ENCODE measurements at places on chromosomes 12 and 14.

- no peak for DNase-seq
Observed at GRCh38 chr12:90460681-90461080, 494.3 kb downstream of the CCER1 start.

GRCh38 chr12:716506-716905 lies 35.9 kb upstream of the WNK1 start:
- no peak for DNase-seq

GRCh38 chr12:1917172-1918070 lies 1.0 kb downstream of the CACNA2D4 start:
- no peak for DNase-seq

- peak; percentile 49 for DNase-seq
Observed at GRCh38 chr14:23093991-23094665, 808 bp downstream of the ACIN1 start.

- no peak for DNase-seq
Observed at GRCh38 chr12:109879351-109880042, 844 bp downstream of the GLTP start.

DNA sequence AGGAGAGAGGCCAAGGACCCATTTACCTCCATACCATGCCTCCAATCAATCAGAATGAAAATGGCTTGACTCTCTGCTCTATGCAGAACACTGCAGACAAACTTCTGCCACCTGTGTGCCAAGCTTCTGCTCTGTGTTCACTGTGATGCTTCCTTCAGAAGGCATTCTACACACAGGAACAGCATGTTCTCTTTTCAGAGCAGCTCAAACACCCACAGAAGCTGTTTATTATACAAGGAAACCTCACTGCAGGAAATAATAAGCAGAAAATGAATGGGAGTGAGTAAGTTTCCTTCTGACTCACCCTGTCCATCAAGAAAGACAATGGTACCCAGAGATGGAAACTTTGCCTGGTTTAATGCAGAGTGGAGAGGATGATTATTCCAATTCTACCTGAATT lies 2.4 kb upstream of the ESR2 start:
- no peak for DNase-seq

DNA sequence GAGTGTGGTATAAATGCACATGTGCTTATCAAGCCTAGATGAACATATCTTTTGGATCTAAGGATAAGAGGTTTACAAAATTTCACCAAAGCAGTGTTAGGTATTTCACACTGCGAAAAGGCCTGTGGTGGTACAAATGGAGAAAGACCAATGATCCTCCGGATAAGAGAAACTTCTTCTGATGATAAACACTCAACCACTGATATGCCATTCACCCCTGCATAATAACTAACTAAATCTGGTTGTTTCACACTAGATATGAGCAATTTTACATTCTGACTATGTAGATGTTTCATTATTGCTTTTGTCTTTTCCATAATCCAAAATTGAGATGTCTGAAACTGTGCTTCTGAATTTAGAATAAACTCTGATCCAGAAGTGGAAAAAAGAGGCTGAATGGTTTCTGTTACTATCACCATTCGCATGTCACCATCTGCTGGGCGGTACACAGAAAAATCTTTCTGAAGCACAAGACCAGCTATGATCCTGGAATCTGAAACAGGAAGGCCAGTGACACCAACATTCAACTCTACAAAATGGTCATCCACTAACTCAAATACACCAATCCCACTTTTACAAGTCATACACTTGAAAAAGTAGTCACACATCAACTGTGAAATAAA lies 1.3 kb downstream of the BBS10 start:
- DNase-seq = no peak

DNA sequence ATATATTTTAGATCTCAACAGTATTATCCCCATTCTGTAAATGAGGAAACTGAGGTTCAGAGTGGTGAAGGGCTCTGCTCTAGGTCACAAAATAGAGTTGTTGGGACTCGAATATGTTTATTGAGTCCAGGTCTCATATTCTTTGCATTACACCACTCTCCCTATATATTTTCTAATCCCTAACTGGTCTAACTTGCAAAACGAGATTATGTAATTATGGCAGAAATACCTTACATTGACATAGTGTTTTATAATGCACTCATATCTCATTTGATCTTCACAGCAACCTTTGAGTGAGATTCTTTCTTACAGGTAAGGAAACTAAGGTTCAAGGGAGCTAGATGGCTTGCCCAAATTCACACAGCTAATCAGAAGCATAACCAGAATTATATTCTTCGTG lies 106.9 kb upstream of the LRIG3 start:
- no peak for DNase-seq

DNA sequence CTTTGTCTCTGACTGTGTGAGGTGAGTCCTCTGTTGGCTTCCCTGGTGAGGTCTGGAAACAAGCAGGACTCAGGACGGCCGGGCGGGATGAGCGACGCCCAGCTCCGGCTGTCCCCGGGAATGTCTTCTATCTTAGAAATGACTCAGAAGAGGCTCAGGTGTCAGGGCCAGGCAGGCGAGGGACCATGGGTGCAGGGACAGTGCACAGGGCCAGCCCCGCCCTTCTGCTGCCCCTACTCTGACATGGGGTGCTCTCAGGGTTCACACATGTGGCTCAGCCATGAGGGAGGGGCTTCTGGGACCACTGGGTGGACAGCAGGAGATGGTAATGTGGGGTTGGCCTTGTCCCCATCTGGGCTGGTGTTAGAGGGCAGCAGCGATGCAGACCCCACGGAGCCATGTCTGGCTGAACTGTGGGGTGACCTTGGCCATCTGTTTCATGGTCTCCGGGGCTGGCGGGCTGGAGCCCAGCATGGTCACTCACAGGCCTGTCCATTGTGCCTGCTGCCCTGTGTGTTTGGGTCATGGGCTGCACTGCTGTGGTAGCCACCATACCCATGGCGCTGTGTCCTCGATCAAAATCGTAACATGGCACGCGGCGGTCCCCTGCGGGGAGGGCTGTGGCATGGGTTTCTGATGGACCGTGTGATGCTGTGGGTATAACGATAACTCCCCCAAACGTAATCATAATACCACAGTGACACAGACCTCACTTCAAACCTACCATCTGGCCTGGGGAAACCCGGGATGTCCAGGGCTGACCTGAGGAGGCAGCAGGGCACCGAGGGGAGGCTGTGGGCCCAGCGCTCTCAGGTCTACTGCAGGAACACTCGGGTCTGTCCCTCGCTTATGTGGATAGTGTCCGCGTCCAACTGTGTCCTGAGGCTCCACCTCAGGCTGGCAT lies 368.8 kb downstream of the TMEM121 start:
- DNase-seq = no peak

DNA sequence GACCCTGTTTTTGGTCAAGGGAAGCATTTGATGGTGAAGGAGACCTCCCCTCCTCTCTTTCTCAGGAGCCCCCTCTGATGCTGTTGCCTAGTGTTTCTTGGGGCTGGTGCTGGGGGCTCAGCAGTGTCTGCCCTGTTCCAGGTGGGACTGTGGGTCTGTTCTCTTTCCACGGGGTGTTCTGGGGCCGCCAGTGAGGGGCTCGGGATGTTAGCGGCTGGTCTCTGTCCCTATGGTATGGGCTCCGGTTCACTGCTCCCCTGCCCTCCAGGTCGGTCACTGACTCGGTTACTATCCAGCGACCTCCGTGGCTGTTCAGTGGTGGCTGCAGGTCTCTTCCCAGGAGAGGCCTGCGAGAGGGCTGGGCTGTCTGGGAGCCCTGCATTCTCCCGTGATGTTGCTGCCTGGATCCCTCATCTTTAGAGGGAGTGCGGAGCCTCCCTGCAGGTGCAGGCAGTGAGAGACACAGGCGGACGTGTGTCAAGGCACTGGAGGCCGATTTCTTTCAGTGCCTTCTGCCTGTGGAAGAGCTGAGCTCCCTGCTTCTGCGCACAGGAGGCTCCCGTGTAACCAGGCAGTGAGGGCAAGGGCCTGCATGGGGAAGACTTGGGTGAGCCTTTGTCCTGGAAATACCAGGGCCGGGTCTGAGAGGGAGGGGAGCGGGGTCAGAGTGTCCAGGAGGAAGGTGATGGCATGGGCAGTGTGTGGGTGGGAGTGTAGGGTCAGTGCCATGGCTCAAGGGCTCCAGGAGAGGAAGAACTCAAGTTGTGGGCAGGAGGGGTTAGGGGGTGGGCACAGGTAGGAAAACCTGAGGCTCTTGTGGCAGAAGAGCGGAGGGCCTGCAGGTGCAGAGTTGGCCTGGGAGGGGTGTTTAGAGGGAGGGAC lies 362.6 kb downstream of the TMEM121 start:
- DNase-seq = no peak

DNA sequence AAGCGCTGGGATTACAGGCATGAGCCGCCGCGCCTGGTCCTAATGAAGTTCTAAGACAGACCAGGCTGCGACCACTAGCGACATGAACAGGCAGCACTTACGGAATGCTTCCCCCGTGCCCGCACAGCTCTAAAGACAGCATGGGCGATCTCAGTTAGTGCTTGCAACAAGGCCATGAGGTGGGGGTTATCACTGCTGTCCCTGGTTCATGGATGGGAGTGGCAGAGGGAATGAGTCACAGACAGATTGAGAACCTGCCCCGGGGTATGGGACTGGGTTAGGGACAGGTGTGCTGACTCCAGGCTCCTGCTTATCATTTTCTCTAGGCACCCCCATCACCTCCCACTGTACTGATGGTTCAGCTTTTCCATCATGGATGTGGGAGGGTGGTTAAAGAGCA lies 160.9 kb downstream of the VRK1 start:
- DNase-seq = no peak

- DNase-seq = no peak
Observed at GRCh38 chr12:117098361-117099217, 627 bp downstream of the TESC start.

DNA sequence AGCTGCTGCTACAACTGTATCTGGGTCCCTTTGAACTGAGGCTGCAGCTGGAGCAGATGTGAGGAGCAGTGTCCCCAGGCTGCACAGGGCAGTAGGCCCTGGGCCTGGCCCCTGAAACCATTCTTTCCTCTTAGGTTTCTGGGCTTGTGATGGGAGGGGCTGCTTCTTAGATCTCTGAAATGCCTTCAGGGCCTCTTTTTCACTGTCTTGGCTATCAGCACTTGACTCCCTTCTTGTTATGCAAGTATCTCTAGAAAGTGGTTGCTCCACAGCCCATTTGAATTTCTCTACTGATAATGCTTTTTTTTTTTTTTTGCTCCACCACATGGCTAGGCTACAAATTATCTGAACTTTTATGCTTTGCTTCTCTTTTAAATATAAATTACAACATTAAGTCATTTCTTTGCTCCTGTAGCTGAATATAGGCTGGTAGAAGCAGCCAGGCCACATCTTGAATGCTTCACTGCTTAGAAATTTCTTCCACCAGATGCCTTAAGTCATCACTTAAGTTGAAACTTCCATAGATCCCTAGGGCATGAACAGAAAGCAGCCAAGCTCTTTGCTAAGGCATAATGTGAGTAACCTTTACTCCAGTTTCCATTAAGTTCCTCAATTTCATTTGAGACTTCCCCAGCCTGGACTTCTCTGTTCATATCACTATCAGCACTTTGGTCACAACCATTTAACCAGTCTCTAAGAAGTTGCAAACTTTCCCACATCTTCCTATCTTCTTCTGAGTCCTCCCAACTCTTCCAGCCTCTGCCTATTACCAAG lies 41.1 kb downstream of the ACSM4 start:
- DNase-seq = no peak

- no peak for DNase-seq
Observed at GRCh38 chr12:108117163-108117849, 11.8 kb upstream of the WSCD2 start.

GRCh38 chr12:22307811-22308210 lies 26.7 kb downstream of the ST8SIA1 start:
- no peak for DNase-seq

GRCh38 chr12:102726686-102727085 lies 190.4 kb downstream of the PAH start:
- DNase-seq = no peak

GRCh38 chr12:32583534-32583933 lies 95.6 kb upstream of the DNM1L start:
- no peak for DNase-seq

GRCh38 chr14:75280831-75281653 lies 2.4 kb downstream of the FOS start:
- no peak for DNase-seq

GRCh38 chr12:111597831-111598636 lies 1.1 kb downstream of the ATXN2 start:
- DNase-seq = no peak

DNA sequence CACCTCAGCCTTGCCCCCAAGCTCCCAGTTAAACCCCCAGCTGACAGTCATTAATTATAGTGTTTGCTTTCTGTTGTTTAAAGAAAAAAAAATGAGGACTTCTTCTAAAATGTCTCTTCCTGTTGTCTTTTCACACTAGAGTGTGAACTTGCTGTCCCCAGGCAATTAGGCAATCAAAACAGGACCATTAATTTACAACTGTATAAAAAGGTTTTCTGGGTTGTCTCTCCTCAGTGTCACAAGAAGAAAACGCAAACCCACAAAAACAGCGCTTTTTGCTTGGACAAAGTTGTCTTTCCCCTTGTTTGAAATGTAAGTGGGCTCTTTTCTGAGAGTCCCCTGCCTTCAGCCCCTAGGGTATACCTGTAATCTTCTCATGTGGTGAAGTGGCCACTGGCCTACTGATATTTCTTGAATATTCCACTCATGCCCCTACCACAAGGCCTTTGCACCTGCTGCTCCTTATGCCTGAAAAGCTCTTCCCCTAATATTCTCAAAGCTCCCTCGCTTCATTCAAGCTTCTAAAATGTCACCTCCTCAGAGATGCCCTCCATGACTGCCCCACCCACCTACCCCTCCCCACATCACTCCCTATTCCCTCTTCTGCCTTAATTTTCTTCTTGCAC lies 158.9 kb upstream of the PWP1 start:
- no peak for DNase-seq

- no peak for DNase-seq
Observed at GRCh38 chr12:57552306-57552651, 2.4 kb downstream of the KIF5A start.

GRCh38 chr12:124428136-124428791 lies 133.4 kb downstream of the RFLNA start:
- DNase-seq = no peak

DNA sequence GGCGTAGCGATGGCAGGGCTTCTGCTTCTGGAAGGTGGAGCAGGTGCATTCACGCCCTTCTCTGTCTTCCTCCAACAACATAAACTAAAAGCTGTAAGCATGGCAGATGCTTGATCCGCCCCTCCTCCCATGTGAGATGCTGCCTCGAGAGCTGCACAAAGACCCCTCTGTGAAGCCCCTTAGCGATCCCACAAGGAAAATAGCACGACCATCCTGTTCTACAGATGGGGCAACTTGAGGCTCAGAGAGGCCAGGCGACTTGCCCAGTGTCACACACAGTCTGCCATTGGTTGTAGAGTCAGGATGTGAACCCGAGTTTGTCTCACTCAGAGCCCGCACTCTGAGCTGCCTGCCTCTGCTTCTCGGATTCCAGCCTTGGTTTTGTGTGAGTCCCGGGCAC lies 144.4 kb downstream of the SCARB1 start:
- no peak for DNase-seq

Measured in activated CD8-positive, alpha-beta memory T cell treated with anti-CD3 and anti-CD28 coated beads for 4 hours (primary cell).